ENCODE measurements at places on chromosomes 2 and 18. TPM values are rescaled to one million over a fixed set of nuclear protein-coding genes. Genes with fewer than 3 reads are reported as not detected.

Gene EFEMP1
- total RNA-seq = 164 TPM

Gene TMEM185B
- 16.4 TPM for total RNA-seq

Gene IL1F10
- total RNA-seq = not detected

Gene SLC9A4
- not detected for total RNA-seq

Gene ABHD3
- 4.5 TPM for total RNA-seq

DNA sequence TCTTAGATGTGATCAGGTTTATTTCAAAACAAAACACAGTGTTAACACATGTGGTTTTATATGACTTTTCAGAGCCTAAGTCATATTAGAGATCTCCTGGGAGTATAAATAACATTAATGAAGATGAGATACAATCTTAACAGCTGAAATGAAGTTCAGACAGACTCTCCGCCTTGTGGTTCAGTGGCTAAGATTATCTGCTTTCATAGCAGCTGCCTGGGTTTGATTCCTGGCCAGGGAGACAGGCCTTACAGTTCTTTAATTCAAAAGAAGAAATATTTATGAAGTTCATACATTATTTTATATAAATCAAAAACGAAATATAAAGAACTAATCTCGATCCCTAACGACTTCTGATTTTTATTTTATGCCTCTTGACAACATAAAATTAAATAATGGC is 35.2 kb upstream of the TTC32 start:
- no peak for DNase-seq

DNA sequence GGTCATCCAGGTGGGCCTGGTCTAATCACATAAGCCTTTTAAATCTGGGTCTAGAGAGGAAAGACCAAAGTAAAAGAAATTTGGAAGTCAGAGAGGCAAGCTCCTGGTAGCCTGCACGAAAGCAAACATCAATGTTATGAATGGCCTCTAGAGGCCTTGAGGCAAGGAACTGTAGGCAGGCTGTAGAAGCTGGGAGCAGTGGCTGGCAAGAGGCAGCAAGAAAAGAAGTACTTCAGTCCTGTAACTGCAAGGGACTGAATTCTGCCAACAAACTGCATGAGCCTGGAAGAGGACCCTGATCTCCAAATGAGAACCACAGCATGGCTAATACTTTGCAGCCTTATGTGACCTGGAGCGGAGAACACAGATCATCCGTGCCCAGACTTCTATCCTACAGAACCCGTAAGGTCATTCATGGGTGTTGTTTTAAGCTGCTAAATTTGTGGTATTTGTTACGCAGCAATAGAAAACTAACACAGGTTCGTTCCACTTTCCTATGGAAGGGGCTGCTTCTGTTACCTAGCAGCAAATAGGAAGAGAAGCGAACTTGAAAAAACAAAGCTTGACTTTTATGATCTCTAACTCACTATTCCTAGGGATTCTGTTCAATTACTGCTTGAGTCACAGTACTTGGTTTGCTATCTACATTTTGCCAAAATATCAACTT is 1.2 kb downstream of the IMMT start:
- DNase-seq = no peak

DNA sequence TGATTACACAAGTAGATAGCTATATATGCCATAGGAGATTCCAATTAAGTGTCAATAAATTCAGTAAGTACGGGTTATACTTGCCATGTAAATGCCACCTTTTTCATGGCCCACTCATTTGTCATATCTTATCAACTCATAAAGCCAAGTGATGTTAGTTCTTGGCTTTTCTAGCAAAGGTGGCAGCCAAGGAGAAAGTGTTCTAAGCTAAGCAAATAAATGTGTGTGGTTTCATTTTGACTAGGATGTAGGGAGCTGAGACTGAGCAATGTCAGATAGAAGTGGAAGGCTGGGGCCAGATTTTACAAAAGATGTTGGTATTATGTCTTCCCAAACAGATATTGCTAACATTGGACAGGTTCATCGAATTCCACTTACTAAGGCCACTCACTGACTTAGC is 952.0 kb downstream of the SLC4A3 start:
- no peak for DNase-seq

GRCh38 chr2:229733611-229734245 is 19.4 kb upstream of the DNER start:
- no peak for DNase-seq

- DNase-seq = no peak
Measured at GRCh38 chr18:40447820-40448219, 1507.2 kb upstream of the PIK3C3 start.

DNA sequence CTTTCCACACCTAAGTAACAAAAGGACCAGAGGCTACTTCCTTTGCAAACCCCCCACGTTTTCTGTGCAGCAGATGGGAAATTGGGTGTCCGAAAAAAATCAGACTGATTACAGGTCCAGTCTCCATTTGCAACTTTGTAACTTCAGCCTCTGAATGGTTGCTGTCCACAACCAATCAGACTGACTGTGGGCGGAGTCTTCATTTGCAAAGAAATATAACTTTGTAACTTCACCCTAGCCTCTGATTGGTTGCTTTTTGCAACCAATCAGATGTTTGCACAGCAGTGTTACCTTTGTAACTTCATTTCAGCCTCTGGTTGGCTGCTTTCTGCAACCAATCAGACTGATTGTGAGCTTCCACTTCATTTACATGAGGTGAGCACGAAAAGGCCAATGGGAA is 27.8 kb upstream of the CACNB4 start:
- no peak for DNase-seq

DNA sequence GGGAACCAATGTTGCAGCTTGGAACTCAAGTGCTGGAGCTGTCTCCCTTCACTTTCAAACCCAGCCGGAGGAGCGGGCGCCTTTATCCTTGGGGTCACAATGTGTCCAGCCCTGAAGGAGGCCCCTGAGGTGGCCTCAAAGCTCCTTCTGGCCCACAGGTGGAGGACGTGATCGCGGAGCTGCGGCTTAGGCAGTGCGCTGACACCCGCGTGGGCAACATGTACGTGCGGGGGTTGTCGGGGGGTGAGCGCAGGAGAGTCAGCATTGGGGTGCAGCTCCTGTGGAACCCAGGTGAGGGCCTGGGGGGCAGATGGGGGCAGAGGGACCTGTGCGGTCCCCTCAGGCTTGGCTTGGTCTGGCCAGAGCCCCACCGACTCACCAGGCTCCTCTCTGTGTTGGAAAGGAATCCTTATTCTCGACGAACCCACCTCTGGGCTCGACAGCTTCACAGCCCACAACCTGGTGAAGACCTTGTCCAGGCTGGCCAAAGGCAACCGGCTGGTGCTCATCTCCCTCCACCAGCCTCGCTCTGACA is 13.5 kb downstream of the ABCG8 start:
- no peak for DNase-seq

DNA sequence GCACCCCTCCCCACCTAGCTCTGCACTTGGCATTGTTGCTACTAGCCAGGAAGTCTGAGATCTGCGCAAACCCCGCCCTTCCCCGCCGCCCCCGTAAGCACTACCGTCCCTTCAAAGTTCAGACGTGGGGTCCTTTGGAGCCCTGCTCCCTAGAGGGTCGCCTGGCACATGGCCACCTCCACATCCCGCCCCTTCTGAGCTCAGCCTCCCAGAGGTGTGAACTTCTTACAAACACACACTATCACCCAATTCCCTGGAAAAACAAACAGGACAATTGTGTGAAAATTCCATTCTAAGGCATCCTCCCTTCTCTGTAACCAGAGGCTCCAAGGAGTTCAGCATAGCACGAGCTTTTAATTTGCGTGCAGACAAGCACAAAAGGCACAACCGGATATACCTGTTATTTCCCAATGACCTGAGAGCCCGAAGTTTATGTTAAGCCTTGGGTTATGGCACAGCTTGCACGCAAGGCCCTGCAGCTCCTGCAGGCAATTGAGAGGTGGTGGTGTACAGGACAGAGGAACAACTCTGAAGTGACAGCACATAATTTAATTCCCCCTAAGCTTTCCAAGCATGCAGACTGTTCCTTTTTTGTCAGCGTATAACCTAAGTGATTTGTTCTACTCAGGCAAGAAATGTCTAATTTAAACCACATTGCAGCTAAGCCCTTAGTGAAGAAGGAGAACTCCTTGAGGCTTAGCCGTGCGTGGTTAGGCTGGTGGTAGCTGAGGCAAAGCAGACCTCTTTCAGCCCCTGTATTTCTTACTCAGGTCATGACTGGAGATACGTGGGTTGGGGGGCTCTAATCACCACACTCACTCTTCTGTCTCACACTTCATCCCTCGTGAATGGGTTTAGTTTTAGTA is 20.3 kb upstream of the CYP1B1 start:
- peak; percentile 58 for DNase-seq
